ENCODE measurements at places on chromosomes 12 and 14.

DNA sequence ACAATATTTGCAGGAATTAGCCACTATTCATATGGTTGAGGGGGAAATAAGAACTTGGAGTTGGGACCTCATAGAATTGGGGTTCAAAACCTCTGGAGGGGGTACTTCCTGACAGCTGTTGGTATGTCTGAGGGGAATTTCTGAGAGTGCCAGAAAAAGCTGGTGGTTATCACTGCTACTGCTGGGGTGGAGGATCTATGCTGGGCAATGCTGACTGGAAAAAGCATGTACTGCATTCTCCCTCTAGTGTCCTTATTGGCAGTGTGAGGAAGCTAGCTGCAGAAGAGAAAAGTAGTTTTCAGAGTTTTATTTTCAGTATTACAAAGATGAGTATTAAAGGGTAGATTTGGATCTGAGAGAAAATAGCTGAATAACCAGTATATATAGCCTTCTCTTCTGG, 88.8 kb downstream of the FUT8 start:
- DNase-seq = no peak

GRCh38 chr12:113867258-113867657, 98.9 kb downstream of the RBM19 start:
- no peak for DNase-seq

- DNase-seq = no peak
These were observed 31.7 kb upstream of the APPL2 start for GRCh38 chr12:105267711-105268110.

DNA sequence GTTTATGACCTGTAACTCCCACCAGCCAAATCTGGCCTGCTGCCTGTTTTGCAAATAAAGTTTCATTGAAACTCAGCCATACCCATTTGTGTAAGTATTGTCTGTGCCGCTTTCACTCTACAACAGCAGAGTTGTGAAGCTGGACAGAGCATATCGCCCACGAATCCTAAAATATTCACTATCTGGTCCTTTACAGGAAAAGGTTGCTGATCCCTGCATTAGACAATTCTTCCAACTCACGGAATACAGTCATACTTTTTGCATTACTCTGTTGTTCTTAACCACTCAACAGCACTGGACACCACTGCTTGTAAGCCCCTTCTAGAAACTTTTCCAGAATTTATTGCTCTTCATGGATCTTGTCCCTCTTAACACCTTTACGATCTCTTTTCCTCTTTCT, 435.4 kb downstream of the EGLN3 start:
- DNase-seq = no peak

DNA sequence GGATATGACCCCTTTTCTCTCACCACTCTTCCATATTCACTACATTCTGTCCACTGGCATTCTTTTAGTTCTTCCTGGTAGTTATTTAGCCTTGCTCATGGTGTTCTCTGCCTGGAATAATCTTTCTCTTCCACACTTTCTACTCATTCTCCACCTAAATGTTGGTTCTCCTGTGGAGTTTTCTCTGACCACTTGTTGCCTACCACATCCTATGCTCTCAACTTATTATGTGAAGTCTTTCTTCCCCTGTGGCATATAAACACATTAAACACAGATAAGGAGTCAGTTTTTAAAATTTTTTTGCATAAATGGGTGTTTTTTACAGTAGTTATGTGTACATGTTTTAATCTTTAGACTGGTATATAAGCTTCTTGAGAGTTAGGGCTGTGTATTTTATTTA, 3.3 kb upstream of the SMARCC2 start:
- DNase-seq = no peak

GRCh38 chr12:127268213-127268612, 998.8 kb upstream of the TMEM132C start:
- no peak for DNase-seq

GRCh38 chr12:116712458-116713303, 25.2 kb downstream of the SPRING1 start:
- DNase-seq = no peak

DNA sequence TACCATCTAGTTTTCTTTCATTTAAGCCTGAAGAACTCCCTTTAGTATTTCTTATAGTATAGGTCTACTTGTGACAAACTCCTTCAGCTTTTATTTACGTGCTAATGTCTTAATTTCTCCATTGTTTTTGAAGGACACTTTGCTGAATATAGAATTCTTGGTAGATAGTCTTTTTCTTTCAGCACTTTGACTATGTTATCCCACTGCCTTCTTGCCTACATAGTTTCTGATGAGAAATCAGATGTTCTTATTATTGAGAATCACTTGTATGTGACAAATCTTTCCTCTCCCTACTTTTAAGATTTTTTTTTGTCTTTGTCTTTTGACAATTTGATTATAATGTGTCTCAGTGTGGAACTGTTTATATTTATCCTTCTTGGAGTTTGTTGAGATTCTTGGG, 5.1 kb upstream of the MIS18BP1 start:
- no peak for DNase-seq

- no peak for DNase-seq
These were observed 1.9 kb downstream of the DUSP16 start for GRCh38 chr12:12560587-12561370.

Data from activated CD4-positive, alpha-beta T cell treated with anti-CD3 and anti-CD28 coated beads, Interleukin-2, amount 50 U/mL, for 24 hours (primary cell).